ENCODE measurements at places on chromosomes 7 and 10.

GRCh38 chr7:148871030-148871429, 13.1 kb downstream of the EZH2 start:
- no peak for DNase-seq

DNA sequence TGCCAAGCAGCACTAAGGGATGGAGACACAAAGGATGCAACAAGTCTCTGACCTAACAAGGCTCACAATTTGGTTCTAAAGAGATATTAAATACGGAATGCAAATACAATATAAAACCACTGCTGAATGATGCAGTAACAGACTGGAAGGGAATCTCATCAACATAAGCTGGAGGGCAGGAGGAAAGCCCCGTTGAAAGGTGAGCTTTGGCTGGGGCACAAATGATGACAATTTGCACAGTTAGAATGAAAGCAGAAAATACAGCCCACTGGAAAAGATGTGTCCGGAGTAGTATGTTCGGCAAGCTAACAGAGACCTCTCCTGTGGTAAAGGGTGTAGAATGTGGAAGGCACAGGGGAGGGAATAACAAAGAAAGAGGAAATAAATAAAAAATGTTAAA, 26.1 kb downstream of the PAXIP1 start:
- DNase-seq = no peak

GRCh38 chr7:157412021-157412443, 75.2 kb downstream of the DNAJB6 start:
- peak; percentile 91 for DNase-seq

GRCh38 chr10:93991596-93992284, 2.0 kb upstream of the PLCE1 start:
- peak; percentile 72 for DNase-seq

- no peak for DNase-seq
Measured at GRCh38 chr7:153012203-153012602, 252.7 kb downstream of the ACTR3B start.

- DNase-seq = peak; percentile 77
Measured at GRCh38 chr7:46576950-46577349, 655.9 kb upstream of the IGFBP3 start.

Measured in iris pigment epithelial cell (primary cell).